RWPE1 (cell line): ENCODE measurements at places on chromosomes 3 and 15.

DNA sequence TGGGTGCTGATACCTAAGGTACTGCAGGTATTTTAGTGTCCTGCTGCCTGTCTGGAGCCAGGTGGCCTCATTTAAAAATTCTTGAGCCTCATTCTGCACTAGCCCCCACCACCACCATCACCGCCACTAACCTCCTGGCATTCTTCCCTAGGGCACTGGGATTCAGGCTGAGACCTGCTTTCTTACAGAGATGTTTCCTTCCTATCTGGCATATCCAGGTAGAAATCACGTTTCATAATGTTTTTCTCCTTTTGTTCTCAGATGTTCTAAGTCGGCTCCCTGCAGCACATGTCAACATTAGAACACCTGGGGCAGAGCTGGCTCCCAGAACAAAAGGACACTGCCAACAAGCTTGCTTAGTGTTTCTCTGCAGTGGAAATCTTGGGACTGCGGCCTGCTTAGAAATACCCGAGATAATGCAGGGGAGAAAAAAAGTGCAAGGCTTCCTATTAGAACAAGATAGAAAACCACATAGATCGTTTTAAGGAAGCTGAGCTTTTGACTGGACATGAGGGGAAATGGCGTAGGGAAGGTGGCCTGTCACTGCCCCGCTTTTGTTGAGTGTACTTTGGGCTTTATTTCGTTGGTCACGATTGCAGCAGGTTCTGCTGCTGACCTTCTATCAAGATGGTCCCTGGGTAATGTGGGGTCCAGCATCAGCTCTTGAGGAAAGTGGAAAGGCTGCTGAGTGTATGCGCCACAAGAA is 59.6 kb upstream of the PPARG start:
- DNase-seq, result no peak

DNA sequence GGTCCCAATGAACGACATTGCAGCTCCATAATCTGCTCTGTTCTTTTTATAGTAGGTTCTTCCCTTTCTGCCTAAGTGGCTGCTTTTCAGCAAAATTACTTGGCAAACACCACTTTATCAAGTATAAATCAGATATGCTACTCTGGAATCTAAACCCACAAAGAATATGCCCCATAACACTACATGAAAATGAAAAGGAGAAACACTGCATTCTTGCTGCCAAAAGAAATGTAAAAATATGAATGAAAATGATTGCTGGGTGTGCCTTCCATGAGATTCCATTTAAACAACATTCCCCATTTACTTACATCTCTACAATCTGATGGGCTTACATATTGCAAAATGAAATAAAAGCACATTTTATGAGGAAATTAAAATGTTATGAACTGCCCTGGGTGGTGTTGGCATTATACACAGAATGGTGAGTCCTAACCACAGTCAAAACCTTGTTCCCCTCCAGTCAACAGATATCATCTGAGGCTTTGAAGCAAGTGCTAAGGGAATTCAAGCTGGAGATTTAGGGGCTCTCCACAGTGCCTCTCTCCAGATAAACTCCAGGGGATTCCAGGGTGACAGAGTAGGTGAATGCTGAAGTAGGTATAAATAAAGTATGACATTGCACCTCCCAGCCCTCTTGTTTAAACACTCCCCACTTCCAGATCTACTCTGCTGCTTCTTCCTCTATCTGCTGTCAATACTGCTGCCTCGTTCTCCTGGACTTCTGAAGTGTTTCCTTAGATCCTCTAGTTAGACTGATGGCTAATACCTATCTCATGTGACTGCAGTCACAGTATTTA is 136.5 kb downstream of the RORA start:
- no peak for DNase-seq

DNA sequence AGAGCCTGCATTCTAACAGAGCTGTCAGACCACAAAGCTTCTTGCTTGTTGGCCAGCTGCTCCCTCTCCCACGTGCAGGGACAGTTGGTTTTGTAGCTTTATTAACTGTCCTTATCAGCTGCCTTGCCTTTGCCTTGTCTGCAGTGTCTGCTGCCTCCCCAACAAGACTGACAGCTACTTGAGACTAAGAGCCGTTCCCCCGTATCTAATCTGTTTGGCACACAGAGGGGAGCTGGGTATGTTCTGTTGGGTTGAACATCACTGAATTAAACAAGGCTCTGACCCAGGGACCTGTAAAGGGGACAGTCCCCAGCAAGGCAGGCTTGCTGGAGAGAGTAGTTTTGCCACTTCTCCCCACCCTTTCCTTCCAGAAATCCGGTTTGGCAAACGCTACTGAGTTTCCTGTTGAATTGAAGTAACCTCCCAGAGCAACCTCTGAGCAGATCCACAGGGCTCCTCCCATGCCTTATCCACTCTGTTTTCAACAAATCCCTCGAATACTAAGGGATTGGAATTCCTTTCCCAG is 116.1 kb downstream of the ANP32A start:
- DNase-seq, result no peak

GRCh38 chr15:73930790-73931281 is 4.6 kb downstream of the LOXL1 start:
- DNase-seq, result no peak

DNA sequence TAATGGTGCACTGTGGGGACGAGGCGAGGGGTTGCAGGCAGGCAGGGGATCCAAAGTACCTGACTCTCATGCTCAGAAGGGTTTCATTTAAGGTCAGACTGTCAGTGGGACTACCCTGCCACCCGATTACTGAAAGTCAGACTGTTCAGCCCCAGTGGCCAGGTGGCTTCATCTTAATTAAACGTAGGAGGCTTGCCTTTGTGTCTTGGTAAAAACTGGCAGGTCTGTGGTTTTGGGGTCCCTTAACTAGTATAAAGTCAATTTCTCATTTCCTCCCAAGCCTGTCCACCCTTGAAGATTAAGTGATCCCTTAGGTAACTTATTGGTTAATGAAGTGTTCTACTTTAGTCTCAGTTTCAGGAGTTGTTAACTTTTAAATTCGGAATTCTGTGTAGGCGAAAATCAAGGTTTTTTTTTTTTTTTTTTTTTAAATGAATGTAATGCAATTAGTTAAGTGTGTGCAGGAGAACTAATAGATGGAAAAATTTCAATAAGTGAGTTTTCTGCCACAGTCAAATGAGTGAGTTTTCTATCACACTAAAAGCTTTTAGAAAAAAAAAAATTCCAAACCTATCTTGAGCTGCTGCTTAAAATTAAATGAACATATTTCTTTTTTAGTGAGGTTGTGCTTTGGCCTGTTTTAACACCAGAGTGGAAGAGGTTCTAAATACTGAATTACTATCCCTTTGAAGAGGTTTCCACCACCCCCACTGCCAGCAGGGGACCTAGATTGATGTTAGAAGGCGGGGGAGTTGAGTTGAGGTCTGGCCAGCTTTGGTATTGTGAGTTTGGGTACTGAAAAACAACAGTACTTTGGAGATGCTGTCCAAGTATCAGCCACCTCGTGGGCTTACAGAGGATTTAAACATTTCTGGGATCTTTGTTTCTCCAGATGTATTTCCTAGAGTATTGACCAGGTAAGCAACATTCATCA is 15.2 kb downstream of the ITPR1 start:
- DNase-seq, result no peak

- no peak for DNase-seq
Measured at GRCh38 chr3:4561661-4562060, 68.5 kb downstream of the ITPR1 start.

GRCh38 chr15:26872206-26872605 is 5.3 kb downstream of the GABRA5 start:
- DNase-seq, result no peak

- no peak for DNase-seq
Measured at GRCh38 chr3:80470433-80470832, 702.6 kb upstream of the ROBO1 start.

GRCh38 chr15:49094923-49095322 is 48.7 kb upstream of the SECISBP2L start:
- DNase-seq, result no peak

- no peak for DNase-seq
Measured at GRCh38 chr3:46112296-46112695, 85.0 kb upstream of the XCR1 start.

- no peak for DNase-seq
Measured at GRCh38 chr15:64891561-64891960, 20.1 kb upstream of the ANKDD1A start.

DNA sequence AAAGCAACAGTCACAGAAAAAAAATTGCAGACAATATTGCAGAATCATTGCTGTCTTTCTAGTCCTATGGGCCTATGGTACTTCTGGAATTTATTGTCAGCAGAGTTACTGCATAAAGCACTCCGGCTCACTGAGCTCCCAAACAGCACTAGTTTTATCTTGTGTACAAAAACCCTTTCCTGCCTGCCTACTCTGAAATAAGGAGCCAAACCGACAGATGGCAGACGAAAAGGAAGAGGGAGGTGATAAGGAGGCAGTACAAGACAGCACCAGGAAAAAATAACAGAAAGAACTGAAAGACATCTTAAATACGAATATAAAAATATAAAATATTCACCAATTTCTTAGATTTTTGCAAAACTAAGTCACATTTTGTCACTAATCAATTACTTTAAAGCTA is 15.6 kb downstream of the HERC1 start:
- DNase-seq, result no peak

GRCh38 chr15:47812470-47812999 is 95.2 kb downstream of the SEMA6D start:
- DNase-seq, result peak; percentile 90

DNA sequence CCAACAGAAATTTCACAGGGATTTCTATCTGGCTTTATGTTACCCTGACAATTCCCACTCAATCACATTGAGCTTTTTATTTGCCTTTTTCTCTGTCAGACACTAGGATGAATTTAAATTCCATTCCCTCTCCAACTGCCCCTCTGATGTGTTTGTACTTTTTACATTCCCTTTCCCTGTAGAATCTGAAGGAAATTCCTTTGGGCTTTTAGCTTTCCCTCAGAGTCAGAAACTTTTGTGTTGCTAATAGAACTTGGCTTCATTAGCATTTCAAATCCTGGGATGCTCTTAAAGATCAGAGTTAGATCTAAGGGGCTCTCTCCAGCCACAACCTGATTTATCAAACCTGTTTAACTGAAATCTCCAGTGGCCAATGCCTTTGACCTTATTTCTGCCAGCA is 7.9 kb upstream of the RARB start:
- DNase-seq, result no peak

- no peak for DNase-seq
Measured at GRCh38 chr3:143315766-143316165, 196.2 kb downstream of the CHST2 start.

- no peak for DNase-seq
Measured at GRCh38 chr3:191649626-191650025, 188.7 kb downstream of the PYDC2 start.

- no peak for DNase-seq
Measured at GRCh38 chr3:35071772-35072171, 567.6 kb upstream of the ARPP21 start.

DNA sequence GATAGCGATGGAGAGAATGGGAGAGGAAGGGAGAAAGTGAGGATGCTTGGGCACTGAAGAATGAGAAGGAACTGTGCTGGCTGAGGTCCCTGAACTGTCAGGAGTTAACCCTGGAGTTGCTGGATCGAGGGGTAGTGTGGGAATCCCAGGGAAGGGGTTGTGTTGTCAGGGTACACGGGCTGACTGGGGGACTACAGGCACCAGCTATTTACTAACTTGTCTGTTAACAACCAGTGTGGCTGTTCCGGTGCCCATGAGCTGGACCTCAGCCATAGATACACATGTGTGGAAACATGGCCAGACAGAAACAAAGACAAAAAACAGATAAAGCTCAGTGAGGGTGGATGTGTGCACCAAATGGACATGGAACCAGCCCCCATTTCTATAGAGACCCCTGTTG is 55.1 kb downstream of the GASK1A start:
- no peak for DNase-seq

- DNase-seq, result no peak
Measured at GRCh38 chr15:57253082-57253481, 123.2 kb upstream of the CGNL1 start.

- peak; percentile 92 for DNase-seq
Measured at GRCh38 chr15:77840991-77841775, 208.5 kb upstream of the LINGO1 start.

- DNase-seq, result peak; percentile 42
Measured at GRCh38 chr3:10738688-10739372, 77.2 kb upstream of the SLC6A11 start.
